Endothelial cell of umbilical vein (primary cell): ENCODE measurements at places on chromosomes 1 and 21. TPM values are rescaled to one million over a fixed set of nuclear protein-coding genes. Genes with fewer than 3 reads are reported as not detected.

- no peak for DNase-seq
Measured at GRCh38 chr1:78715181-78715661, 65.6 kb downstream of the IFI44 start.

DSCAM gene
- total RNA-seq = not detected in 2 replicates

MPL gene
- 0.18 and 0.24 TPM in 2 replicates for total RNA-seq

DNA sequence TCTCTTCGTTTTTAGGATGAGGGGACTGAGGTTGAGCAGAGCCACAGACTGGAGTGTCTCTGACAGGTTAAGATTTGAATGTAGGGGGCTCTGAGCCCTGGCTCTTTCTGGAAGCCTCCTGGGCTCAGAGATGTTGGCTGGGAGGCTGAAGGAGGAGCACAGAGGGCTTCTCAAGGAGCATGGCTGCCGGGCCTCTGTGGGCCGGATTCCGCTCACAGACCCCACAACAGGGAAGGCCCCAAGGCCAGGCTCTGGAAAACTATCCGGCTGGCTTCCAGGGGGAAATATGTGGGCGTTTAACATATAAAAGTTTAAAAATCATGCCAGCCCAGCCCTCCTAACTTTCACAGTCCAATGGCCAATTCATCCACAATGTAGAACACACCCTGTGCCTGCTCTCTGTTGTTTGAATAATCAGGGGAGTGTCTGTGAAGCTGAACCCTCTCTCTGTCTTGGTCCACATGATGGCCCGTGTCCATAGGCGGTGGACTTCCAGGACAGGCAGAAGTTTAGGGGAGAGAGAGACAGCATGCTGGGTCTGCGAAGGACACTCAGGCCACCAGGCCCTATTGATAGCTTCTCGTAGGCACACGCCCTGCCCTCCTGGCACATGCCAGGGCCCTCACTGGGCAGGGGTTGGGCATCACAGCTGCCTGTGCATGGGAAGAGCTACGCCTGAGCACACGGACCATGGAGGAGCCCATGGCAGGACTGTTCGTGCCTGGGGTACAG, 10.8 kb downstream of the OBSCN start:
- no peak for DNase-seq

GRCh38 chr21:44379515-44379848, 26.1 kb downstream of the TRPM2 start:
- no peak for DNase-seq

LEFTY1 gene
- total RNA-seq = not detected in 2 replicates

- no peak for DNase-seq
Measured at GRCh38 chr1:151621351-151621750, 9.5 kb downstream of the SNX27 start.

DNA sequence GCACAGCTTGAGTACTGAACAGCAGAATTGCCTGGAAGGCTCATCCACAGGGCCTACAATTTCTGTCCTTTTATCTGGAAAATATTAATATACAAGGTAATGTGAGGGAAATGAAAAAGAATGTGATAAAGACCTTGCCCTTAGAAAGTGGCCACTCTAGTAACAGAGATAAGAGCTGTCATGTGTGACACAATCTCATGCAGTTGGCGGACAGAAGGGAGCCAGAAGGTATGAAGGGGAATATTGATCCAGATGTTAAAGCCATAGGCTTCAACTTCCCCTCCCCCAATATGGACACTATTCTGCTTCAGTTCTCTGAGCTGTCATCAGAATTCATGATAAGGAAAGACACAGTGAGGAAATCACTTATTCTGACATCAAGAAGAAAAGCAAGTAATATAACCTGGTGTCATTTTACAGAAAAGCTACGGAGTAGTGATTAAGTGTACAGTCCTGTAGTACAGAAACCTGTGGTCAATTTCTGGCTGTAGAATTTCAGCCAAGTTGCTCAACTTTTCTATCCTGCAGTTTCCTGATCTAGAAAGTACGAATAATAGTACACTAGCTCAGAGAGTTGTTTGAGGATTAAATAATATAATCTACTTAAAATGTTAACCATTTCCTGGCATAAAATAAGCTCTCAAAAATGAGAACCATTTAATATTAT, 572.1 kb downstream of the DPYD start:
- no peak for DNase-seq

- DNase-seq = no peak
Measured at GRCh38 chr1:245217853-245218608, 63.2 kb downstream of the KIF26B start.

- no peak for DNase-seq
Measured at GRCh38 chr1:222042120-222042519, 300.2 kb upstream of the DUSP10 start.

GRCh38 chr1:216462066-216462775, 39.0 kb upstream of the USH2A start:
- DNase-seq = no peak

DNA sequence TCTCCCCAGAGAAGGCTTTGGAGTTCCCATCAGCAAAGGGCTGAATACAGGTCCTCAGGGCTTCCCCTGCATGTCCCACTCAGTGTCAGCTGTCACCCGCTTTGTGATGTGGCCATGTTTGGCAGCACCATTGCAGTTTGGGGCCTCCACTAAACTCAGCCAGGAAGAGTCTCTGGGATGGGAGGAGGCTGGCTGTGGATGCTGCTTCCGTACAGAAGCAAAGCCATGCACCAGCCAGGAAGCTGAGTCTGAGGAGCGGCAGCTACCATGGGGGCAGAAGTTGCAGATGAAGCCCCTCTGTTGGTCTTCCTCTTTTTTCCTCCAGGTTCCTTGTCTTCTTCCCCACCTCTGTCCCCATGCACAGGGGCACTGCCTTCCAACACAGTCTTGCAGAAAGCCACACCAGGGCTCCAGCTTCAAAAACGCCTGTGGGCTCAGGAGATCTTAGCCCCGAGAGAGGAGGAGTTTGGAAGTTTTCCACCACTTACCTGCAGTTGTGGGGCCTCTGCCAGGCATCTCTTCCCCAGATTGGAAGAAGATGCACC, 416.8 kb downstream of the NPHP4 start:
- DNase-seq = no peak

DNA sequence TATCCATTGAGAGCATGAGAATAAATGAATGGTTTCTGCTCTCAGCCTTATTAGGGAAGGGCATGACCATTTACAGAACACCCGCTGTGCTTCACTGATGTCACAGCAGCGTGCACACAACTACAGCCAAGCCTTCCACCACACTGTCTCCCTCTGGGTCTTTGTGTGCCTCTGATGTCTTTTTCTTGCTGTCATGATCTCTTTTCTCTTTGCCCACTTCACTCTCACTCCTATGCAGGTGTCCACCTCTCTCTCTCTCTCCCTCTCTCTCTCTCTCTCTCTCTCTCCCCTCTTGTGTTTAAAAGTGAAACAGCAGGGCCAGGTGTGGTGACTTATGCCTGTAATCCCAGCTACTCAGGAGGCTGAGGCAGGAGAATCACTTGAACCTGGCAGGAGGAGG, 232.5 kb upstream of the JUN start:
- DNase-seq = no peak

- DNase-seq = no peak
Measured at GRCh38 chr1:33039840-33040239, 3.2 kb upstream of the AK2 start.

GRCh38 chr1:33157131-33157530, 24.7 kb downstream of the TRIM62 start:
- DNase-seq = no peak

DNA sequence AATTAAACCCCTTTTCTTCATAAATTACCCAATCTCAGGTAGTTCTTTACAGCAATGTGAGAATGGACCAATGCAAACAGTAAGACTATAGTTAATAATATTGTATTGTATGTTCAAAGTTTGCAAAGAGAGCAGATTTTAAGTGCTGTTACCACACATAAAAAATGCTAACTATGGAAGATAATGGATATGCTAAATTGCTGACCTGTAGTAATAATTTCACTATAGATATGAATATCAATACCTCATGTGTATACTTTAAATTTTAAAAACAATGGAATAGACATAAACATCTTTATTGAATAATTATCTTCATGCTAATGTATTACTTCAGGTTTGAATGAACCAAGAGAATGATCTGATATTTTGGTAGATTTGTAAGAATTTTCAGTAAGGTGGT, 552.4 kb upstream of the CHRM3 start:
- no peak for DNase-seq

DNA sequence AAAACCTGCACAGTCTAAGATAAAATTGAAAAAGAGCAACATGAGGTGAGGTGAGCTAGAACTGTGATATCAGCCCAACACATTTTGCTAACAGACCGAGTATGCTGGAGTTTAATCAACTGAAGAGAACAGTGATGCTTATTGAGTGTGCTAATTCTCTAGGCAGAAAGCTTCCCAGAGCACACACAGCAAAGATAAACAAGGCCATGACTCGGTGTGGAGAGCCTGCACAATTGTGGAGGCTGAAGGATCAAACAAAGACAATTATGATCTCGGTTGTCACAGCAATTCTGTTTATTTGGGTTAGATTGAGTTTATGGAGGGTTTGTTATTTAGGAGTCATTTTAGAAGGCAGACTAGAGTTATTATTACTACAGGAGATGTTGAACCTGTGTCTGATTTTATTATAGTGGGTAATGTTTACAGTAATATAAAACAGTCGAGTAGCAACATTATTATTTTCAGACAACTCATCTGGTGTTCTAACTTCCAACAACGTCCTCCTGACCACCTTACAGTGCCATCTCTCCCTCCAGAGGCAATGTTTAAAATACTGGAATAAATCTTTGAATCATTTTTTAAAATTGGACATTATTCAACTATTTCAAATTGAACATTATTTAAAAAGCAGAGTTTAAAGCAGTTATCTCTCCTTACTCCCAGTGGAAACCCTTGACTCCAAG, 40.2 kb downstream of the DPT start:
- no peak for DNase-seq

OR2T2 gene
- total RNA-seq = not detected in 2 replicates

DNA sequence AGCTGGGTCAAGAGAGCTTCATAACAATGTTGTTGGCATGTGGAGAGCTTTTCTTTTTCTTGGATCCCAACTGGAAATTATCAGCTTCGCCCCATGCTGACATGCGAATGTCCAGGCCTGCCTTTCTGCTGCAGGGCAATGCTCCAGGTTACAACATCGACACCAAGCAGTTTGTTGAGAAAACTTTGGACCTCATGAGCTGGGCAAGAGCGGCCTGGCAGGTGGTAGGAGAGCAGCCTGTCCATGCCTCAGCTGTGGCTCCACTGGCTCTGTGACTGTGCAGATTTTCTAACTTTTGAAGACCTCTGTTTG, 41.4 kb downstream of the MTARC1 start:
- DNase-seq = no peak
